ENCODE measurements at places on chromosomes 5 and 9.

- DNase-seq: no peak
These were observed 193.7 kb downstream of the ENC1 start for GRCh38 chr5:74446725-74447241.

GRCh38 chr5:170985486-170985885 lies 123.7 kb downstream of the RANBP17 start:
- DNase-seq: no peak

- no peak for DNase-seq
These were observed 3.0 kb downstream of the GDNF start for GRCh38 chr5:37836592-37837413.

GRCh38 chr5:89816038-89816437 lies 593.5 kb downstream of the CETN3 start:
- no peak for DNase-seq

DNA sequence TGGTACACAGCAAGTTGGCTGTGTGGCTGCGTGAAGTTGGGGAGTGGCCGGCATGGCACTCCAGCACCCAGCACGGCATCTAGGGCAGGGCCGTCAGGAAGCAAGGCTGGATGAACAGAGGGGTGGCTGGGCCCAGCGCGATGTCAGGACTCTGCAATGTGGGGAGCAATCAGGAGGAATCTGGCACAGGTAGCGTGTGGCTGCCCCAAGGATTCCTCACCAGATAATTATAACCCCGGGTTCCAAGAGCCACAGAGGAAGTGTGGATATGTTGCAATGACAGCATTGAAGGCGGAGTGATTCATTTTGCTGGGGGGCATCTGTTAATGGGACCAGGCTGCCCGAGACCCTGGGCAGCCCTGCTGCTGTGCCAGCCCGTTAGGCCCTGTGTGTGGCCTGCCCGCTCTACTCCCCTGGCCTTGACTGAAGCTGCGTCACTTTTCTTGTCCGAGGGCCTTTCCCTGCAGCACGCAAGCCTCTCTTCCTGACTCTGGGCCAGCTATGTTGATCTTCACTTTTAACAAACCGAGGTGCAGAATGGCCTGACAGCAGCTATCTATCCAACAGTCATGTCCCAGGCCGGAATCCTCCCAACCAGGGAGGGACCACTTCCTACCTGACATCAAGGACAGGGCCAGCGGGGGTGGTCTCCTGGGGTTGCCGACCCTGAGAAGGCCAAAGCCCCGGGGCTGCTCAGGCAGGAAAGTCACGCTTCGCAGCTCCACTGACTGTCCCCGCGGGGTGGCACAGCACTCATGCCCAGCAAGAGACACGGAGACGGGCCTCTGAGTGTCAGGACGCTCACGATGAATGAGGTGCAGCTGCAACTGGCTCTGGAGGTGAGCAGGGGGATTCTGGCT lies 118.0 kb upstream of the PHYKPL start:
- DNase-seq: no peak
